ENCODE measurements at places on chromosomes 16 and 17.

GRCh38 chr16:85502357-85502756, 110.8 kb upstream of the GSE1 start:
- peak; percentile 41 for DNase-seq

GRCh38 chr16:74564451-74564984, 42.4 kb downstream of the GLG1 start:
- DNase-seq: no peak

DNA sequence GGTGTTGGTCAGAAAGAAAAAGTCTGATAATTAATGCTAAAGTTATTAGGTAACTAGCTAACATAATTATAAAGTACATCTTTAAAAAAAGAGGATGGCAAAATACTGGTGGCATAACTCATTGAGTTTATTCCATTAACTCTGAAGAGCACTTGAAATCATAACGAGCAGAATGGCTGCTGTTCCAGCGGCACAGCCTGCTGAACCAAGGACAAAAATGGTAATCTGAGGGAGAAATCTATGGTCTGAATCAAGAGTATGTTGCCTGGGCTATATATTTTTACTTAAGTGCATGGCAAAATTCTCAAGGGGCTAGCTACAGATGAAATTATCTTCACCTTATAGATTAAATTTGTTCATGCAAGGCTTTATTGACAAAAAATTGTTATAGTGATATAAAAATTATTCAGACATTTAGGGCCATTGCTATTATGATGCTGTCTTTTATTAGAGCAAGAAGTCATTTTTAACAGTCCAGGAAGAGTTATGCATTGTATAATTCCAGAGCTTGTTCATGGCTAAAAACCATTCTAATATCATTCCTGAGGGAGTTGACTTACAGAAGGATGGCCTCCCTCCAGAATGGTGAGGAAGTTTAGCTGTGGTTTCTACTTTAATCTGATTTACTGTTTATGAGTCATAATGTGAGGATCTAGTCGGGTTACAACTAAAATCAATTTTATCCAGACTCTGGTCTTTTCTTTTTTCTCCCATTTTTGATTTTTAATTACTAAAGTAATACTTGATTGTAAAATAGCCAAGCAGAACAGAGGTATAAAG, 41.4 kb upstream of the ANKFN1 start:
- DNase-seq: peak; percentile 43

DNA sequence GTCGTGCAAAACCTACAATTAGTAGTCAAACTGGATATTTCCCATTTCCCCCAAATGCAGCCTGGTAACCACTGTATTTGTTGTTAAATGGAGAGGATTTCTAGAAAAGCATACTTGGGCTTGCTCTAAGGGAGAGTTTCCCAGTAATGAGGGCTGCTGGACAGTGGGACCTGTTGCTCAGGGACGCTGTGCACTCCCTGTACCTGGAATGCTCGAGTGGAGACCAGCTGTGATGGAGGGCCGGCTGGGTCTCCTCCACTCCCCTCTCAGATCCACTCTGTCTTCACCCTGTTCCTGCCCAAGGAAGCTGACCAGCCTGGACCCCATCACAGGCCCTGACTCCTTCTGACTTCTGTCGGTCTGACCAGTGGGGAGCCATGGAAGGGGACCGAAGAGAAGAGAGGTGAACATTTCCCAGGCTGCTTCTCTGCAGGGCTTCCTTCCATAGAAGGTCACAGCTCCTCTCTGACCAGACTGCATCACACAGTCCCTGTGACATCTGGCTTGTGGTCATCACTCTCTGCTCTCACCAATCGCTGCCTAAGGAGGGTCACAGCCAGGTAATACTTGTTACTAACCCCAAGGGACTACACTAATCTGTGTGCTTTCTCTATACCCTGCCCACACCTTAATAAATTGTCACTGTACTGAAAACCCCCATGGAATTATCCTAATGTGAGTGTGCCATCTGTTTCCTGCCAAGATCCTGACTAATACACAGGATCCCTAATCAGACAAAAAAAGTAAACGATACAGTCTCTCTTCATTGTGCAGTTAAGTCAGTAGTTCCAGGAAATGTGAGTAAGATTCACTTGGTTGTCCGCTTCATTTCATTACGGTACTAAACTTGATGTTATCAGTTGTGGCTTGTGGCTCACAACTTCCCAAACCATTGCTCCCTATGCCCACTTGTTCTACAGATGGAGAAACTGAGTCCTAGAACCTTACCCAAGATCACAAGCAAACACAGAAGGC, 102.4 kb downstream of the CCT6B start:
- DNase-seq: no peak

DNA sequence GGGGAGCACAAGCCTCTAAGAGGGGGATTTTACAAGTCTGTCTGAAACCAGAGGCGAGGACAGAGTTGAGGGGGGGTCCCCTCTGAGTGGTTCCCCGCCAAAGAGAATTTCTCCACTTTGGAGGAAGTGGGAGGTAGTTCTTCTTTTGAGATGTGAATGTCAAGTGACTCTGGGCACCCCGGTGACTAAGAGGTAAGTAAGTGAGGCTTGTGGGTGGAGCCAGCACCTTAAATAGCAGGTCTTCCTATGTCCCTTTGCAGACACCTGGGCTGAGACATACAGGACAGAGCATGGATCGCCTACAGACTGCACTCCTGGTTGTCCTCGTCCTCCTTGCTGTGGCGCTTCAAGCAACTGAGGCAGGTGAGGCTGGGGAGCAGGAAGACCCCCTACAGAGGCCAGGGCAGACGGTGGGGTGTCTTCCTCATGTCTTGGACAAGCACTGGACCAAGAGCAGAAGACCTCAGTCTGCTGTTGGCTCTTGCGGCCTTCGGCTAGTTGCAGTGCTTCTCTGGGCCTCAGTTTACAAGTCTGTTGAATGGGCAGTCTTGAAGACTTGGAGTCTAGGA, at the start of gene CCL22:
Gene CCL22, plus strand, starts transcription at position 257 of the 569 bp plus-strand sequence. Its CDS starts 34 bp downstream, at position 291.
- no peak for DNase-seq

DNA sequence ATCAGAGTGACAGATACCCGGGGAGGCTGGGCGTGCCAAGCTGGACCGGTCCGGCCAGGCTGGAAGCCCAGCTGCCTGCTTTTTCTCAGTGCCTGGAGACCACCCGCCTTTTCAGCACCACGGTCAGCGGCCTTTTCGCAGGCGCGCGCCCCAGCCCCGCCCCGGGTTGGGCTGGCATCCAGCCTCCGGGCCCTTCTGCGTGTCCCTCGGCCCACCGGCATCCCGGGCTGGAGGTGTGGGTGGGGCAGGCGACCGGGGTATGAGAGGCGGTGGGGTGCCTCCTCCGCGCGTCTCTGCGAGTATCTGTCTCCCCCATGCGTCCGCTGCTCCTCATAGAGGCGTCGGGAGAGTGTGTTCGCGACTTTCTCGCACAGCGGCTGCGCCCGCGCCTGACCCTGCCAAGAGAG, 102.5 kb downstream of the MRM1 start:
- DNase-seq: peak; percentile 83

GRCh38 chr16:53111078-53111791, 56.4 kb downstream of the CHD9 start:
- no peak for DNase-seq

- DNase-seq: peak; percentile 95
Observed at GRCh38 chr16:27189335-27189972, 13.9 kb upstream of the KDM8 start.

GRCh38 chr17:65058146-65058545, 1.6 kb upstream of the GNA13 start:
- DNase-seq: no peak

GRCh38 chr16:180681-181564, 664 bp downstream of the HBQ1 start:
- peak; percentile 79 for DNase-seq

GRCh38 chr17:79991924-79992648, 43.6 kb downstream of the TBC1D16 start:
- DNase-seq: peak; percentile 81

DNA sequence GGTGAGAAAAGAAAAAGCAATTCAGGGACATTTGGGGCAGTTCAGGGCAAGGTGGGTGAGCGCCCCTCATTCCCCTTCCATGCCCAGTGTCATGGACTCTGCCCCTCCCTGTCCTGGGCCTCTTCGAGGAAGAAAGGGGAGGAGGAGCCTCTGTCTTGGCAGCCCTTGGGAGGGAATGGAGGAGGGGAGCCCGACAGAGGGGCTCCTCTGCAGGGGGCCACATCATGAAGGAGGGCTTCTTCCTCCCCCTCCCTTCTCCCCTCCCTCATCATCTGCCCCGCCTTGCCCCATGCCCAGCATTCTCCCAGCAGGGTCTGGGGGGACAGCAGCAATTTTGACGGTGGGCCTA, 33.2 kb upstream of the TAC4 start:
- DNase-seq: no peak

- DNase-seq: no peak
Observed at GRCh38 chr16:69190046-69190588, 3.2 kb downstream of the SNTB2 start.

- DNase-seq: no peak
Observed at GRCh38 chr17:50381920-50382319, 8.9 kb downstream of the EME1 start.

DNA sequence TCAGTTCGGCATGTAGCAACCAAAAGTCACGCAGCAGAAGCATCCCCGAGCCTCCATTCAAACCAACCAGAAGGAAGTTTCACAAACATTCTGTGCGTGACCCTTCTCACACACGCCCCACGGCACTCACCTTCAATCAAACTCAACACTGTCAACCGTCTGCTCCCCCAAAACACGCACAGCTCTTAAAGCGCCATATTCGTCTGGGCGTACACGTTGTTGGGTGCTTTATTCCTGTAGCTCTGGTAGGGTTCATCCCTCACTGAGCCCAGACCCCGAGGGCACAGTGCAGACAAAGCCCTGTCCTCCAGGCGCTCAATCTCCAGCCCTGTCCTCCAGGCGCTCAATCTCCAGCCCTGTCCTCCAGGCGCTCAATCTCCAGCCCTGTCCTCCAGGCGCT, 2.2 kb downstream of the RAB40B start:
- DNase-seq: no peak

DNA sequence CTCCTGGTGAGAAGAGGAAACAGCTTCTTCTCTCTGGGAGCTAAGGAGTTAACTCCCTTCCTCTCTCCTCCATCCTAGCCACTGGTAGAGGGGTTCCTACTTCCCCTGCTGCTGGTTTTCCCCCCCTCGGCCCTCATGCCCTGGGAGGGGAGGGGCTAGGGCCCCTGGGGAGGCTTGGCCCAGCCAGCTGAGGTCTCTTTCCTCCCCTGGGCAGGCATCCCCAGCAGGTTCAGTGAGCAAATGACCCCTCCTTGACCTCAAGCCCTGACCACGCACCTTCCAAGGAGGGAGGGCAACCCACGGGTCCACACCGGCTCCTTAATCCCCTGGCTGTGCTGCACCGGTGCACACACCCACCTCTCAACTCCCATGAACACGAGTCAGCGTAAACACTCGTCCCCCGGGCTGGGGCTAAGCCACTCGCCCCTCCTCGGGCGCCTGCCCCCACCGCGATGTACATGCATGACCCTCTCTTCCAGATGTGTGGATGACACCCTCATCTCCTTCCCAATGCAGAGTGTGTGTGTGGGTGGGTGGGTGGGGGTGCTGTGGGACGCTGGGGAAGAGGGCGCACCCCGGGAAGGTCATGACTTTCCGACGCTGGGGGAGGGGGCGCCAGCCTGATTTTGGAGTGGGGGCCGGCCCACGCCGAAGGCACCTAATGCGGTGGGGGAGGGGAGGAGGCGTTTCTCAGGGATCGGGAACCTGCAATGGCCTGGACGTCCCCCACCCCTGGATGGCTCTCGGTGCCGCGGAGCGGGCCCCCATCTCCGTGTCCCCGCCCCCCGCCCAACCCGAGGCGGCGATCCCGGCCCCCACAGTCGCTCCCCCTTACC, 33.7 kb downstream of the SRCIN1 start:
- no peak for DNase-seq

DNA sequence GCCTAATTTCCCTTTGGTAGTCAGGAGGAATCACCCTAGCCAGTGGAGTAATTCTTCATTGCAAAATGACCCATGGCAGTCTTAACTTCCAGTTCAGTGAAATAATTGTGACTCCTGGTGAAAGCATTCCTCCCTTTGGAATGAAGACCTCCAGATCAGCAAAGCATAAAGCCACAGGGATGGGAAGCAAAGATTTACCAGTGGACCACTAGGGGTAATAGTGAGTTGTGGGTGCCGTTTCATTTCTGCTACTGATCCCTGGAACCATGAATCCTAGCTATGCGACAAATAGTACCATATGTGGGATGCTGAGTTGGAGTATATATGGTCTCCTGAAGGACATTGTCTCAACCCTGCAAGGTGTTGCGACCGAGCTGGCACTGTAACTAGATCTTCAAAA, 13.7 kb downstream of the DYNLL2 start:
- DNase-seq: no peak

- no peak for DNase-seq
Observed at GRCh38 chr17:61456688-61457225, 4.5 kb downstream of the TBX4 start.

DNA sequence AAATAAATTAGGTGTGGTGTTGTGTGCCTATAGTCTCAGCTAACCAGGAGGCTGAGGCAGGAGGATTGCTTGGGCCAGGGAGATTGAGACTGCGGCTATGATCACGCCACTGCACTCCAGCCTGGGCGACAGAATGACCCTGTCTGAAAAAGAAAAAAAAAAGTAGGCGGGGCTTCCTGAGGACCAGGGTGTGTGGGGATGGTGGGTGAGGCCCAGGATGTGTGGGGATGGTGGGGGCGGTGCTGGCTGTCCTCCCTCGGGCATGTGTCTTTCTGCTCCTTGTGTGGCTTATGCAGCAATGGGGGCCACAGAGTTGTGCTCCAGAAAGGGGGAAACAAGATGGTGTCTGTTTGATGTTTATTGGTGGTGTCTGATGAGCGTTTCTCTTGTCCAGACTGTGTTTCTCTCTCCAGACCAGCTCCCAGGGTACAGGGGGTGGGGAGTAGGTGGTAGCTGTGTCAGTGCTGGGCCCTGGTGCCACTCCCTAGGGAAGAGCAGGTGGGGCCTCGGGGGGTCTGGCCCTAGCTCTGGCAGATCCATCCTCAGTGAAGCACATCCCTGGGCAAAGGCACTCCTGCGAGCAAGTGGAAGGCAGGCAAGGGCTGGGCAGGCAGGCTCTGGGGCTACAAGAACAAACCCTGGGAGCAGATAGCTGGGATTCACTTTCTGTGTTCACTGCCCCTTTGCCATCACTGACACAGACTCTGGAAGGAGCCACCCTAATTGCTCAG, 2.3 kb downstream of the LCAT start:
- no peak for DNase-seq

DNA sequence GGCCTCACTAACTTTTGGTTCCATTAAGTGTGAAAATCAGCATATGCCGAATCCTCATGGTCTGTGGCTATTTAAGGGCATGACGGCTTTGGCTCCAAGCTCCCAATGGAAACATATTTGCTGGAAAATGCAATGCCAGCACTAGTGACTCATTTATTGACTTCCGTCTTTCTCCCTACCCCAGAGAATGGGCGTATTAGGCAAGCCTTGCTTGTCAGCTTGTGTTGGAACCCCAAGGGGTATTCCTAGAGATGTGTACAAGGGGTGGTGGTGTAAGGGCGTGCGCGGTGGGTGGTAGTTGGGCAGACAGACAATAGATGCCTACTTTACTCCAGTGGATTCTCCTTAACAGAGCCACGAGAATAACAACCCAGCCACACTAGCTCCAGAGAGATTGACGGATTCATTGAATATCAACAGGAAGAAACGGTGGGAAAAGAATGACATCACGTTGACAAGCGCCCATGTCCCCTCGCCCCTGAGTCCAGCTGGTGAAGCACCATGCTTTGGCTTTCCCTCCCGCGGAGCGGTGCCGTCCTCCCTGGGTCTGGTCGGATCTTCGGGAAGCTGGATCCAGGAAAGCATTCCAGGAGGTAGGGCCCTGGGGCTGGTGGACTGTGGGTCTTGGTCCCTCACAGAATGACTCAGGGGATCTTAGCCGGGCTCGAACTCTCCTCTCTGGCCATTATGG, 10.3 kb downstream of the CD300LB start:
- DNase-seq: no peak

Data from tongue (tissue), 3 donors.